Umbilical cord (tissue), 2 donors: ENCODE measurements at places on chromosomes 3 and 15.

- DNase-seq, result peak; percentile 68
Observed at GRCh38 chr3:64686446-64686908, 1.3 kb downstream of the ADAMTS9 start.

DNA sequence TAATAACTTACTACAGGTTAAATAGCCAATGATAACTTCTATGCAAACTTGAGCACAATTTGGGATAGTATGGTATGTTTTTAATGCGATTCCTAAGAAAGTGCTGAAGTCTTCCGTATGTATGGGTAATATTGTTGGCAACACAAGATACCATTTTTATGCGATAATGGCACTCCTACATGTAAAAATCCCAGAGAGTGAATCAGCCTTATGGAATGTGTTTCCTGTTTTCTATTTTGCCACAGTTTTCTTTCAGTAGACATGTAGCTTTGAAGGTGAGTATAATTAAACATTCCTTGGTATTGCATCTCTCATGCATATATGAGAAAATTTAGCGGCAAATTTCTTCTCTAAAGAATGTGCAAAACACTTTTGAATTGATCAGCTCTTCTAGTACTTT, 396.8 kb upstream of the AZI2 start:
- no peak for DNase-seq

- DNase-seq, result no peak
Observed at GRCh38 chr15:32637704-32638103, 3.8 kb upstream of the SCG5 start.

DNA sequence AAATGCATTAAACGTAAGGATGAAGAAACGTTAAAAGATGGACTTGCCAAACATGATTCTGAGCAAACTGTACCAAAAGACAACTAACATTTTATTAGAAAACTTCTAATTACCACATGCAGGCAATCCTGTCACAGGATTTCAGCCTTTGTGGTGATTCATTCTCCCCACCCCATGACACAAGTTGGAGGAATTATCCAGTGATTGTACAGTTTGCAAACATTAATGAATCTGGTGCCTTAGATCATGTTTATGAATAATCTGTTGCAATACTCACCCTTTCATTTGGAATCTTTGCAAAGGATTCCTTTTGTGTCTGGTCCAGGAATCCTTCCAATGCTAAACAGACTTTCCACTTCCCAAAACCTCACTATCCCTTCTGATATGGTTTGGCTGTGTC, 23.3 kb upstream of the ERC2 start:
- no peak for DNase-seq

DNA sequence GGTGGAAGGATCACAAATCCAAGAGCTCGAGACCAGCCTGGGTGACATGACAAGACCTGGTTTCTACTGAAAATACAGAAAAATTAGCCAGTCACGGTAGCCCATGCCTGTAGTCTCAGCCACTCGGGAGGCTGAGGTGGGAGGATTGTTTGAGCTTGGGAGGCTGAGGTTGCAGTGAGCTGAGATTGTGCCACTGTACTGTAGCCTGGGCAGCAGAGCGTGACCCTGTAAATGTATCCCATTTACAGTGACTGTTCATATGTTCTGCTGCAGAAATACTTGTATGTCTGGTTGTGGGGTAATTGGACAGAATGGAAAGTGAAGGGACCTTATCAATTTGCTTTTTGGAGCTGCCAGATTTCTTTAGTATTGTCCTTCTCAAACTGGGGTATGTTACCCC, 24.9 kb downstream of the ATG7 start:
- no peak for DNase-seq

DNA sequence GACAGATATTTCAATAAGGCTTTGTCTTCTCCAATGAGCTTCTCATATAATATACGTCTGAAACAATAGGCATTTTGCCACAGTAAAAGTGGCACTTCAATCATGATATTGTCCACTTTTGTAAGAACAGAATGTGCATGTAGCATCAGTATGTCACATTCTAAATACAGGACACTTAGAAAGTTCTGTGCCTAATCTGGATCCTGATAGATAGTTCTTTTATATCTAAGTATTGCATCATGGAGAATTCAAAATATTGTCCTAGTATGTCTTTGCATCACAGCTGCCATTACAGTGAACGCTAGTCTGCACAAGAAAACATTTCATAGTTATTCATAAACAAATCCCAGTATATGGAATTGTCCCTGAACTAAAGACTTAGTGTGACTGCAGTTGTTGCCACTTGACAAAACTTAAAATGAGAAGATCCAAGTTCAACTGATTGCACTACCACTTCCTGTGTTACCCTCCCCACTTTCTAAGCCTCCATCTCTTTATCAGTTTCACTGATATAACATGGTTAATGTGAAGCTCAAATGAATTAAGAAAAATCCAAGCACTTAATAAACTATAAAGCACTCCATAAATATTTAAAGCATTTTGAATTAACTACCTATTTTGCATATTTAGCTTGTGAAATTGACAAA, 19.6 kb downstream of the LRRFIP2 start:
- DNase-seq, result no peak

DNA sequence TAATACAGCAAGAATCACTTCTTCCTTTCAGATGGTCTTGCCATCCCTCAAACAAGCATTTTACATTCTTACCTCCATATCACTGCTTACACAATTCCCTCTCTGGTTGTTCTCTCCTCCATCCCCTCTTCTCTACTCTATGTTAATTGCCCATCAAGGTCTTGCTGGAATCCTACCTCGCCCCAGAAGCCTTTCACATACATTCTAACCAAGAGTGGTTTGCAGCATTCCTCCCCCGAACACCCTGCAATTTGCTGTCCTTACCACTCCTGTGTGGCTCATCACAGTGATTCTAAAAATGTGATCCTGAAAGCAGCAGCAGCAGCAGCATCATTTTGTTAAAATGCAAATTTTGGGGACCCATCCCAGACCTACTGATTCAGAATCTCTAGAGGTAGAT, 30.6 kb downstream of the TNIK start:
- DNase-seq, result no peak
